Activated naive CD8-positive, alpha-beta T cell treated with anti-CD3 and anti-CD28 coated beads, Interleukin-2, amount 10 ng/mL, durations not matched to agents 7 days and 5 days (primary cell): ENCODE measurements at places on chromosomes 2 and 18. TPM values are rescaled to one million over a fixed set of nuclear protein-coding genes. Genes with fewer than 3 reads are reported as not detected.
A peak's percentile ranks its signal among the peaks of the same experiment; 100 is the strongest.

Gene TEX44
- total RNA-seq = not detected

Gene OSBPL6
- 0.08 TPM for total RNA-seq

Gene RPIA
- 37.5 TPM for total RNA-seq

Gene CYS1
- total RNA-seq = 0.11 TPM

Gene TMEM169
- total RNA-seq = 2.0 TPM

Gene SMAD4
- total RNA-seq = 105 TPM

Gene CFAP53
- 0.36 TPM for total RNA-seq

Gene RPRM
- total RNA-seq = not detected

Gene PTCD3
- total RNA-seq = 157 TPM

Gene KLHL41
- not detected for total RNA-seq

- peak overlapping the region; percentile 58 for H3K4me3 ChIP-seq
- H3K27me3 ChIP-seq = peaks cover 11% of the 10 kb centered on the region
- H3K27ac ChIP-seq = no peak overlapping the region
- no peak for DNase-seq
Observed at GRCh38 chr2:215619989-215620388, 184.1 kb upstream of the FN1 start.

DNA sequence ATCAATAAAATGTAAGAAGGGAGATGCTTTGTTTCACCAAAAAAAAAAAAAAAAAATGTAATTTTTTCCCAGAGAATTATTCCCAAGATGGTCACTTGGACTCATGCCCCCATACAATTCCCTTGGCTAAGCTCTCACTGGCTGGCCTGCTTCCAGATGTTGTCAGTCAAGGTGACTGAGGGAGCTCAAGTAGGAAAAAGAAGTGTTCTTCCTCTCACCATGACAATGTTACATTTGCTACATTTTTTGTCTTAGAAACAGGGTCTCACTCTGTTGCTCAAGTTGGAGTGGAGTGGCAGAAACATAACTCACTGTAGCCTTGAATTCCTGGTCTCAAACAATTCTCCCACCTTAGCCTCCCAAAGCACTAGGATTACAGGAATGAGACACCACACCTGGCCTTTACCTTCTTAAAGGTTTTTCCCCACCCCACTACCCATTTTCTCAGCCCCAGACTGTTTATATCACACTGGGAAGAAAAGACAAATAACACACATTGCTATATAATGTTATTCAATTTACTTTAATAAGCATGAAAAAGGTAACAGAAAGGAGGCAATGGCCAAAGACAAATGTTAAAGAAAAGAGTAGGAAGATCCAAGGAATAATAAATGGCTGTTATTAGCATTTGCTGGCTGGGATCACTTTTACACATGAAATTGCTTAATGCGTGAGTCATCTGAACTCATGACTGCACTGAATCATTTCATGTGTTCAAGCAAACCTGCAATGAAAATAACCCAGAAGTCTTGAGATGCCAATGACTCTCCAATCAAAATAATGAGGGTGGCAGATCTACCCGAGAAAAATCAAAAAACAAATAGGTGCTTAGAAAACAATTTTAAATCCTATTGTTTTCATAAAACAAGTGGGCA, 45.2 kb downstream of the ACVR1 start:
- no peaks in the 10 kb centered on the region for H3K27me3 ChIP-seq
- peaks cover 9% of the 10 kb centered on the region for H3K4me1 ChIP-seq
- H3K4me3 ChIP-seq = no peak overlapping the region
- H3K36me3 ChIP-seq = peaks cover 8% of the 10 kb centered on the region

DNA sequence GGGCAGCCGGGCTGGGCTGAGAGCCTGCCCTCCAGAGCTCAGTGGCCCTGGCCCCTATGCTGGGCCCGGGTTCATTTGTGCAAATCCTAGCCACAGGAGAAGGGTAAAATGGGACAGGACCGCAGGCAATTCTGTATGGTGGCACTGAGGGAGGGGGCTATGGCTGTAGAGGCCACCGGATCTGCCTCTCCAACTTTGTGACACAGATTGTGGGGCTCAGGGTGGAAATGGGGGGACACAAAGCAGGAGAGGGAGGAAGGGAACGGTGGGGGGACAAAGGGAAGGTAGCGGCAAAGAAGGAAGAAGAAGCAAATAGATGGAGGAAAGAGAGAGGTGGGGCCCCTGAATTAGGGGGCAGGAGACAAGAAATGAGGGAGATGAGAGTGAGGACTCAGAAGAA, 201.1 kb downstream of the SMAD2 start:
- no peak overlapping the region for H3K4me3 ChIP-seq
- DNase-seq = no peak
- peaks cover 8% of the 10 kb centered on the region for H3K27me3 ChIP-seq
- H3K36me3 ChIP-seq = no peaks in the 10 kb centered on the region
- no peak overlapping the region for H3K27ac ChIP-seq

- no peak for DNase-seq
- peaks cover 3% of the 10 kb centered on the region for H3K27me3 ChIP-seq
- no peaks in the 10 kb centered on the region for H3K4me1 ChIP-seq
- H3K36me3 ChIP-seq = no peaks in the 10 kb centered on the region
- H3K4me3 ChIP-seq = no peak overlapping the region
Observed at GRCh38 chr2:227378371-227378782, 729 bp downstream of the TM4SF20 start.

GRCh38 chr2:157890969-157891642, 15.0 kb upstream of the ACVR1 start:
- no peak for DNase-seq
- peaks cover 22% of the 10 kb centered on the region for H3K4me1 ChIP-seq
- peaks cover 5% of the 10 kb centered on the region for H3K36me3 ChIP-seq
- H3K27me3 ChIP-seq = no peaks in the 10 kb centered on the region

GRCh38 chr2:95379371-95379831, 23.1 kb upstream of the FAHD2A start:
- no peak overlapping the region for H3K4me3 ChIP-seq
- H3K27ac ChIP-seq = no peak overlapping the region
- H3K4me1 ChIP-seq = peaks cover 4% of the 10 kb centered on the region

DNA sequence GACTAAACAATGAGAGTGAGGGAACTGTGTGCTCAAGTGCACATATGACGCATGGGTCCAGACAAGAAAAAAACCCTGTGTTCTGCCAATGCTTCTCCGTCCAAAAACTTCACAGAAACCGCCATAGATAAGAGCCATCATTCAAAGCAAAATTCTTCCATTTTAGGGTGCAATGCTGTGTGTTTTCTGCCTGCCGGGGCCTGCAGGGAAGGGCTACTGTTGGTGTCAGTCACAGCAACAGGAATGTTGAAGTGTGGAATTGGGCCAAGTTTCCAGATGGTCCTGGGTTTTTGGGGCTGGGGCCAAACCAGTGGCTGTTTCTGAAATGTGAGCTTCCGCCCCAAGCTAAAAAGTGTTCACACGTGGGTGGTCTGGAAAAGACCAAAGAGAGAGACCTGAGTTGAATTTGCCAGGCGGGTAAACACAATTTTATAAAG, 677 bp upstream of the MC2R start:
- H3K4me1 ChIP-seq = no peaks in the 10 kb centered on the region
- DNase-seq = no peak
- no peak overlapping the region for H3K4me3 ChIP-seq

DNA sequence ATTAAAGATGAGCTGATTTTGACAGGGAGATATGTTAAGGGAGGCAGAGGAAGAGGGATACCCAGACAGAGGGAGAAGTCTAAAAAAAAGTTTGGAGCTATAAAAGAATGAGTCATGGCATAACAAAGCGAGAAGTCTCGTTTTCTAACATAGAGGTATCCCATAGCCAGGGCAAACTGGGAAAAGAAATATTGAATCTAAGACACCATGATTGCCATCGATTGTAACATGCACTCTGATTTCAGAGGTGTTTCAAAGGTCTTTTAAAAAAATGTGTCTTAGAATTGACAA, 110.7 kb downstream of the MDH1 start:
- H3K27me3 ChIP-seq = no peaks in the 10 kb centered on the region
- H3K27ac ChIP-seq = no peak overlapping the region
- DNase-seq = no peak
- no peak overlapping the region for H3K4me3 ChIP-seq

DNA sequence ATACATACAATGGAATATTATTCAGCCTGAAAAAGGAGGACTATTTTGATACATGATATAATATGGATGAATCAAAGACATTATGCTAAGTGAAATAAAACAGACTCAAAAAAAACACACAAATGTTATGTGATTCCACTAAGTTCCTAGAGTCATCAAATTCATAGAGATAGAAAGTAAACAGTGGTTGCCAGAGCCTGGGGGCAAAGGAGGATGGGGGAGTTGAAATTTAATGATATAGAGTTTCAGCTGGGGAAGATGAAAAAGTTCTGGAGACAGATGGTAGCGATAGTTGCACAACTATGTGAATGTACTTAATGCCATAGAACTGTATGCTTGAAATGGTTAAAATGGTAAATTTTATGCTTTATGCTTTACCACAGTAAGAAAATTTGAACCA, 119.7 kb downstream of the METTL4 start:
- no peaks in the 10 kb centered on the region for H3K36me3 ChIP-seq
- DNase-seq = no peak
- no peaks in the 10 kb centered on the region for H3K4me1 ChIP-seq

DNA sequence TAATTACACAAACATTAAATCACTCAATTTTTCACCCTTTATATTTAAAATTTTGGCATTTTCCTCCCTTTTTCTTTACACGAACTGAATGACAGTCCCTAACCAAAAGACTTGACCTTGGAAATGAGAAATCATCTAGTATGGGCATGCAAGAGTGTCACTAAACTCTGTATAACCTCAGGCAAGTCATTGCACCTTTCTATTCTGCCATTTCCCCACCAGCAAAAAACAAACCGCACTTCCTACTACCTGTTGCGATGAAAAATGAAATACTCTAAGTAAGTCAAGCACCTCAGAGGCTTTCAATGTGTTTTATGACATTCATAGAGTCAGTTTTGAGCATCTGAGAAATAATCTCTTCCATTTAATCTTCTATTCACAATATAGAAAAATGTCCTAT, 44.1 kb downstream of the ANKRD44 start:
- H3K36me3 ChIP-seq = peaks cover 23% of the 10 kb centered on the region
- no peak for DNase-seq
- peak overlapping the region; percentile 84 for H3K27ac ChIP-seq
- H3K4me1 ChIP-seq = peaks cover 85% of the 10 kb centered on the region
- H3K27me3 ChIP-seq = no peaks in the 10 kb centered on the region
- peak overlapping the region; percentile 76 for H3K4me3 ChIP-seq

GRCh38 chr2:121483846-121484245, 46.8 kb upstream of the RNU4ATAC start:
- DNase-seq = no peak
- no peaks in the 10 kb centered on the region for H3K27me3 ChIP-seq
- peaks cover 2% of the 10 kb centered on the region for H3K4me1 ChIP-seq
- H3K27ac ChIP-seq = no peak overlapping the region
- H3K4me3 ChIP-seq = no peak overlapping the region
- peaks cover 5% of the 10 kb centered on the region for H3K36me3 ChIP-seq

DNA sequence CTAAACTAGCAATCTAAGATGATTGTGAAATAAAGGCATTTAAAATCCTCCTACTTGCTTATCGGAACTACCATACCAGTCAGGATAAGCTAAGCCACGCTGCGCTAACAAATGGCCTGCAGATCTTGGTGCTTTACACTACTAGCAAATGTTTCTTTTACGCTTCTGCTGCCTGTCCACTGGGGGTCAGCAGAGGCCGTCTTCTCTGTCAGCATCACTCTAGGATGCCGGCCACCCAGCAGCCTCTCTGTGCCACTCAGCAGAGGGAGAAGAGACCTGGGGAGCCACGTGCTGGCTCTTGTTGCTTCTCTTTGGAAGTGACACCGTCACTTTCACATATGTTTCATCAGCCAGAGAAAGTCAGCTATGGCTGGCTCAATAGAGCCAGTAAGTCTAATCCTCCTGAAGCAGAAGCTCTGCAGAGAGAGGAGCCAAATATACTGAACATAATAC, 36.6 kb downstream of the COPS8 start:
- H3K4me3 ChIP-seq = no peak overlapping the region
- peaks cover 3% of the 10 kb centered on the region for H3K4me1 ChIP-seq
- no peaks in the 10 kb centered on the region for H3K36me3 ChIP-seq
- H3K27ac ChIP-seq = no peak overlapping the region

DNA sequence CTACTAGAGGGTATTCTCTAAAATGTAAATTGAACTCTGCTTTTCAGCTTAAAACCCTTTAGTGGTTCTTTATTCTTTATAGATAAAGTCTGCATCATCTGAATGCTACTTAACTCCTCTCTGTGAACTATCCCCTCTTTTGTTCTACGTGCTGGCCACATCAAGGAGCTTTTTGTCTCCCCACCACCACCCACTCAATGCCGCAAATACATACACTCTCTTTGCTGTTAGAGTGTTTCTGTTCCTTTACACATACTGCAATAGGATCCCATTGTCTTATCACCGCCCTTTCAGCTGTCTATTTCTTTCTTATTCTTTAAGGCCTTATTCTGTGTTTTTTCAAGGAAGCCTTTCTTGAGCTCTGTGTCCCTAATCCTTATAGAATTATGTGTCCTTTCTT, 83.3 kb downstream of the EML4 start:
- H3K27me3 ChIP-seq = no peaks in the 10 kb centered on the region
- H3K4me1 ChIP-seq = peaks cover 41% of the 10 kb centered on the region
- peaks cover 36% of the 10 kb centered on the region for H3K36me3 ChIP-seq
- no peak overlapping the region for H3K27ac ChIP-seq

DNA sequence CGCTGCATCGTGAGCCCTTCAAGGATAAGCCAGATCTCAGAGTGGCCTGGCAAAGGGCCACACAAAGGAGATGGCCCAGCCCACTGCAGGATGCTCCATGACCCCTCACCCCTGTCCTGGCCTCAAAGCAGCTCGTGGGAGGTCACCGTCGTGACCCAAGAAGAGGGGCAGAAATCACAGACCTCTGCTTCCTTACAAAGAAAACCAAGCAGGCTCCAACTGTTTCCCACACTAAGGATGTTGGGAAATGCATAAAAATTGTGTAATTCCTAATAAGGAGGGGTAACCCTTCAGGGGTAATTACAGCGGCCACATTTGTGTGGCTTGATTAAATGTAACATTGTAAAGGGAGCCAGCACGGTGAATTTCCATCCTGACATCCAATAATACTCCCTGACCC, 102.3 kb downstream of the BOD1L2 start:
- no peaks in the 10 kb centered on the region for H3K27me3 ChIP-seq
- H3K27ac ChIP-seq = no peak overlapping the region
- no peak for DNase-seq
- H3K4me1 ChIP-seq = no peaks in the 10 kb centered on the region
- H3K4me3 ChIP-seq = no peak overlapping the region
- no peaks in the 10 kb centered on the region for H3K36me3 ChIP-seq

DNA sequence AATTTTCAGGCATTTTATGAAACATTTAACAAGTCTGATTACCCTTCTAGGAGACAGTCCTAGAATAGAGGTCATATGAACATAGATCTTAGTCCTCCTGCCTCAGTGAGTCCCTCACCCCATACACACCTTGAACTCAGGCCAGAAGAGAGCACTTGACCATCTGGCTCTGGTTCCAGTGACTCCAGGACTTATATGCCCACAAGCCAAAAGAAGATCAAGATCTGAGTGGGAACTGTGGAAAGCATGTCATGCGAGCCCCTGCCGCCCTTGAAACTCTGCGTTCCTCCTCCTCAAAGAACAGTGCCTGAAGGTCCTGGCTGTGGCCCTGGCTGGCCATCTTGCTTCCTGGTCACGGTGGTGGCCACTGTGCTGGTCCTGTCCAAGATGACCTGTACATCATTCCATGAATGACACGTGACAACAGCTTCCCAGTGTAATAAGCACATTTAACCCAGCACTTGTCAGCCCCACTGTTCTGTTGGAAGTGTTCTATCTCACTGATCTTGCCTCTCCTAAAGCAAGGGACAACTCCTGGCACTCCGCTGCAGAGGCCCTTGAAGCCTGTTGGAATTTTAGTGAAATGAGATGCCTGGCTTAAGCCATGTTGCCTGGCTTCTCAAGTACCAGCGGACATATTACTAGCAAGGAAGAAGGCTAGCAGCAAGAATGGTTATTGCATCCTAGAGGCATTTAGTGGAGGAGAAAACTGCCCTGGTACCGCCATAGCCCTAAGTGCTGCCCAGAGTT, 17.6 kb downstream of the TTC32 start:
- no peak overlapping the region for H3K27ac ChIP-seq
- H3K4me1 ChIP-seq = no peaks in the 10 kb centered on the region
